ENCODE measurements at places on chromosomes 16 and 17.

DNA sequence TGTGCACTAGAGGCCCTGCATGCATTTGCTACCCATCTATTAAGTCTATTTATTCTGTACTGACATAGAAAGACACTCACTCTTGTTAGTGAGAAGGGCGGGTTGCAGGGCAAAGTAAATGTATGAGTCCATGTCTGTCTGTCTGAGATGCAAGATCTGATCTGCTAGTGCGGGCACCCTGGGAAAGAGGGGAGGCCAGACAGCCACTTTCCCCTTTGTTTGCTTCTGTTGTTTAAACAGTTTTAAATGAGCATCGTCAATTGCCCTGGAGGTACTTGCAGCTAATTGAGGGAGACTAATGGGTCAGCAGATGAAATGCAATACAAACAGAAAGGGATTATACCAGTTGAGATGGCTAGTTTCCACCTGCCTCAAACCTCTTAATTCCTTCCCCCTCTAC is 24.9 kb downstream of the SCNN1G start:
- DNase-seq: no peak

DNA sequence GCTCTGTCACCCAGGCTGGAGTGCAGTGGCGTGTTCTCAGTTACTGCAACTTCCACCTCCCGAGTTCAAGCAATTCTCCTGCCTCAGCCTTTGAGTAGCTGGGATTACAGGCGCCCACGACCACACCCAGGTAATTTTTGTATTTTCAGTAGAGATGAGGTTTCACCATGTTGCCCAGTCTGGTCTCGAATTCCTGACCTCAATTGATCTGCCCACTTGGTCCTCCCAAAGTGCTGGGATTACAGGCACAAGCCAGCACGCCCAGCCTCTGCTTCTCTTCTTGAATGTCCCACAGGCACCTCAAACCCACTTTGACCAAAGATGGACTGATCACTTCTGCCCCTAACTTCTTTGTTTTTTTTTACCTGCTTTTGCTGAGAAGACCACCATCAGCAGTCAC is 4.6 kb upstream of the ARL5C start:
- no peak for DNase-seq

DNA sequence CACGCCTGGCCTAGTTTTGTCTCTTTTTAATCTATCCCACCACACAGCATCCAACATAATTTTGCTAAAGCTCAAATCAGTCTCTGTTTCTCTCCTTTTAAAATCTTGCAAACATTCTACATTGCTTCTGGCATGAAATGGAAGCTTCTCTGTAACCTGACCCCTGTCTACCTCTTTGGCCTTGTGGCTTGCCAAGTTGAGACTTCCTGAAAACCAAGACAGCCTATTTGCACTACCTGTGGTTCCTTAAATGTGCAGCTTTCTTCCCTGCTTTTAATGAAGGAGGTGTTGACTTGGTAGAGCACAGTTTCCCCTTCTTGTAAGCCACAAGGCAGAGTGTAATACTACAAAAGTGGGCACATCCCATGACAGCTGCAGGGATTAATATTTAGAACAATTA is 6.0 kb upstream of the CCL3 start:
- no peak for DNase-seq

GRCh38 chr16:5328546-5328945 is 231.0 kb upstream of the EEF2KMT start:
- DNase-seq: no peak

GRCh38 chr16:55906123-55906522 is 30.9 kb upstream of the CES5A start:
- DNase-seq: no peak

GRCh38 chr17:50475362-50475761 is 3.3 kb upstream of the RSAD1 start:
- no peak for DNase-seq

DNA sequence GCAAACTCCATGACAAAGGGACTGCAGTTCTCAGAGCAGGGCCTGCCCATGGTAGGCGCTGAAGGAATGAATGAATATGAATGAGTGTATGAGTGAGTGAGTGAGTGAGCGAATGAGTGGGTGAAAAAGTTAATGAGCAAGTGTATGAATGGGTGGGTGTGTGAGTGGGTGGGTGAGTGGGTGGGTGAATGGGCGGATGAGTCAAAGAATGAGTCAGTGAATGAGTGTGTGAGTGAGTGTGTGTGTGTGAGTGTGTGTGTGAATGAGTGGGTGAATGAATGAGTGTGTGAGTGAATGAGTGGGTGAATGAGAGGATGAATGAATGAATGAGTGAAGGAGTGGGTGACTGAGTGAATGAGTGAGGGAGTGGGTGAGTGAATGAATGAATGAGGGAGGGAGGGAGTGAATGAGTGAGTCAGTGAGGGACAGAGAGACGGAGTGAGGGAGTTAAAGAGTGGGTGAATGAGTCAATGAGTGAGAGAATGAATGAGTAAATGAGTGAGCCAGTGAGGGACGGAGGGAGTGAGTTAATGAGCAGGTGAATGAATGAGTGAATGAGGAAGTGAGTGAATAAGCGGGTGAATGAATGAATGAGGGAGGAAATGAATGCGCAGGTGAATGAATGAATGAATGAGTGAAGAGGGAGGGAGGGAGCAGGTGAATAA is 11.1 kb upstream of the CHMP6 start:
- no peak for DNase-seq

GRCh38 chr17:27593232-27593856 is 37.6 kb upstream of the LGALS9 start:
- no peak for DNase-seq

DNA sequence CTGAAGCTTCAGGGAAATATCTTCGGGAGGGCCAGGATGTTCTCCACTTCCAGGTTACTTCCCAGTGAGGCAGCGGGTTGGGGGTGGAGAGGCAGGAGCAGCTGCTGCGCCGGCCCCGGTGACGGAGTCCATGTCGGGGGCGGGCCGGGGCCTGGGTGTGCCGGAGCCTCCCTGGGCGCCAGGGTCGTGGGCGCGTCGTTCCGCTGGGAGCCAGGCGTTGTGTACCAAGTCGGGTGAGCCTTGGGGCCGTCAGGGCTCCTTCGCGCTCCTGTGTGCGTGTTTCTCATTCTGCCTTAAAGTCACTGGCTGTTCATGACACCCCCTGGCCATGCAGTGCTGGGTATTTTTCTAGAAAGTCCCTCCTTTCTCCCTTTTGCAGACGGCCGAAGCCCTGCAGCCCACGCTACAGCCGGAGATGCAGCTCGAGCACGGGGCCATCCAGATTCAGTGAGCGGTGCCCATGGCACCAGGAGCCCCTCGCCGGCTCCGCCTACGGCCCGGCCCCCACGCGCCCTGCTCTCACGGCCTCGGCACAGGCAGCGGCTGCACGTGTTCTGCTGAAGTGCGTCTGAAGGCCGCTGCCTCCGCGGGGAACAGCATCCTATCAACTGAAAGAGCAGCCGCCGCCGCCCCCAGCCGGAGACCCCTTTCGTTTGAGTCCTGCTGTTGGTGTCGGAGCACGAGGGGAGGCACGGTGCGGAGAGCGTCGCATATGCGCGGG is 125.1 kb downstream of the BANP start:
- DNase-seq: no peak

- DNase-seq: no peak
These were observed 5.4 kb downstream of the SCPEP1 start for GRCh38 chr17:56983366-56983765.

GRCh38 chr16:78458588-78458987 is 359.1 kb downstream of the WWOX start:
- DNase-seq: no peak

DNA sequence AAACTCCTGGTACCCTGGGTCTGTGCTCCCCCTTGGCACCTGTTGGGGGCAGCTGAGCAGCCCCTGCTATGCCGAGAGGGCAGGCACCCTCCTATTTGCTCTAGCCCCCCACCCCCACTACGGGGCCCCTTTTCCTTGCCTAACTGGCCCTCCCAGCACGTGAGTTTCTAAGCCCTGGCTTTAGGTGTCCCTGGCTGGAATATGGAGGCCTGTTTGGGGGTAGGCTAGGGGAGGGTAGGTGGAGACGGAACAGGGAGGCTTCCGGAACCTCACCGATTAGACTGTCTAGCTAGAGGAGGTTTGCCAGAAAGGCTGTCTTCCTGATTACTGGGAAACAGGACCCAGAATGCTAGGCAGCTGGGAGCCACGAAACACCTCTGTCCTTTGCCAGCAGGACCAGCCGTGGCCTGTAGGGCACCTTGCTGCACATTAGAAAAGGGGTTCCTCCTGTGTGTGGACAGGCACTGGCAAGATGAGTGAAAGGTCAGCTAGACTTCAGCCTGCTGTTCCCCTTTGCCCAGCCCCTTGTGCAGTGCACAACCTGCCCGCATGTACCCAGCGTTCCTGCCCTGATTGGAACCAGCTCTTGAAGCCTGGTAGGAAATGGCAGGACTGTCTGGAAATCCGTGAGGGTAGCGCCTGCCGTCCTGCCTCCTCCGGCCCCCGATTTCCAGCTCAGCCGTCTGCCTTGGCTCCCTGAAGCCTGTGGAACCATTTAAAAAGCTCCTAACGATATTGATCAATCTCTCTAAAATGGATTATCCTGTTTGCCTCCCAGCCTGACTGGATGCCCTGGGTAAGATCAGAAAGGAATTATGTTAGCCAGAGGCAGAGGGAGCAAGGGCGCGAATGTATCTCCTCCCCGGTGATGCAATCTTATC is 83.4 kb upstream of the GSE1 start:
- DNase-seq: no peak

GRCh38 chr17:17824119-17824782 is 12.5 kb downstream of the SREBF1 start:
- no peak for DNase-seq

GRCh38 chr16:16015849-16016248 is 66.4 kb downstream of the ABCC1 start:
- DNase-seq: no peak

DNA sequence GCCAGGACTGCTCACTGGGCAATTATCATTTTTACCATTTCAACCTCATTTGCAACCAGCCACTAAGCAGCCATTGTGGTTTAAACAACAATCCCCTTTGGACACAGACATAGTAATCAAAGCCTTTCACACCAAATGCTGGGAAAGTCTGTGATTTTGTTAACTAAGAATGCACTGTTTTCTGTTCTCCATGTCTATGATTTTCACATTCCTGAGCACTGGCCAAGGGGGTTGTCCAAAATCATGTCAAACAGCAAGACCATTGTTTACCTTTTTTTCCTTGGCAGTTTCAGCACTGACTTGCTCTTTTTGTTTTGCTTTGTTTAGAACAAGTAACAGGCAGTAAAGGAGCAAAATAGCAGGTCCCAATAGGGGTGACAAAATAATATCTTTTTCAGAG is 106.3 kb upstream of the SIAH1 start:
- no peak for DNase-seq

- DNase-seq: peak; percentile 72
These were observed 15.9 kb upstream of the C16orf95 start for GRCh38 chr16:87333101-87333500.

DNA sequence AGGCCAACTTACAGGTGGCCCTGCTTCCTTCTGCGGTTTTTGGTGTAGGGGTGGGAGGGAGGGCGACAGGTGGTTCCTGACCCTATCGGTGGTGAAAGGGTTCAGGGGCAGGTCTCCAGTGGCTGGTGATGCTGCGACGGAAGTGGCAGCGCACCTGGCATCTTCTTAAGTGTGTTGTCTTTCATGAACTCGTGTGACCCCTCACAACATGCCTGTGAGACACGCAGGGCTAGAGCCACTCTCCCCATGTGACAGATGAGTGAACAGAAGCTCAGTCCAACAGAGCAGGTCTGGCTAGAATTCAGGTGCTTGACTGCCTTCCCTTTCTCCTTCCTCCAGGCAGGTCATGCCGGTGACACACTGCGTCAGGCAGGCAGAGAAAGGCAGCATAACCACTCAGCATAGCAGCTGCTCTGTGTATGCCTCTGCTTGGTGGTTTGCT is 8.0 kb downstream of the TNFAIP1 start:
- no peak for DNase-seq

- no peak for DNase-seq
These were observed 12.2 kb downstream of the N4BP1 start for GRCh38 chr16:48597563-48598387.

DNA sequence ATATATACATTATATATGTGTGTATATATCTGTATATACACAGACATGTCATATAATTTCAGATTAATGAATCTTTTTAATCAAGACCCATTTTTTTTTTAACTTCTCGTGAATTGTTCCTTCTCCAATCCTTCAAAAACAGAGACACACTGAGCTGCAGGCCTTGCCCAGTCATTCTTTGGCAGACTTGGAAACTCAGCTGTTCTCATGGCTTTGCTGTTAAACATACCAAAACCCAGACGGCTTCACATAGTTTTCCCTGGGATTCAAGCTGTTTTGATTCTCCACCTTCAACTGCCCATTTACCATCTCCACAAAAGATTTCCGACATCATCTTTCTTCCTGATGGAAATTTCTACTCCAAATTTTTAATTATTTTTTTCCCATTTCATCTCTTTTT is 148.7 kb downstream of the KCNJ2 start:
- DNase-seq: no peak

GRCh38 chr17:72233986-72234385 is 113.2 kb downstream of the SOX9 start:
- DNase-seq: no peak

GRCh38 chr16:79991969-79992368 is 391.4 kb upstream of the MAF start:
- DNase-seq: no peak

- peak; percentile 65 for DNase-seq
These were observed at the start of gene C17orf113 for GRCh38 chr17:42050393-42051012. C17orf113 (minus strand) TSS chr17:42050601; CDS start chr17:42043376, 7,225 bp downstream.

GRCh38 chr16:4683255-4684057 is 9.9 kb upstream of the NUDT16L1 start:
- no peak for DNase-seq

GRCh38 chr17:64551461-64551860 is 44.7 kb downstream of the CEP95 start:
- no peak for DNase-seq

DNA sequence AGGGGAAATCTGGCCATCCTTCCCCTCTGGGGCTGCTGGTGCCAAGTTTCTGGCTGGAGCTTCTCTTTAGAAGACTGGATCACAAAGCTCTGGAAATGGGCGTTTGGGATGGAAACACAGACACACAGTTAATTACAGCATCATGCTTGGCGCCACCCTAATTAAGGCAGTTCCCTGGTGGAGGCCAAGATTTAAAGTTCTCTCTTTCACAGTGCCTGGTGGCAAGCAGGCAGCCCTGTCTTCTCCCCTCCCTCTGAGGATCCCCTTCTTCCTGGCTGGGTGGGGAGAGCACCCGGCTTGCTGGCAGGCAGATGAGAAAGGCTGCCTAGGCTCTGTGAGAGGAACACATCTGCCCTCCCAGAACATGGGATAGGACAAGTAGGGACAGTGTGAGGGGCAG is 59.0 kb upstream of the NKD1 start:
- DNase-seq: no peak

DNA sequence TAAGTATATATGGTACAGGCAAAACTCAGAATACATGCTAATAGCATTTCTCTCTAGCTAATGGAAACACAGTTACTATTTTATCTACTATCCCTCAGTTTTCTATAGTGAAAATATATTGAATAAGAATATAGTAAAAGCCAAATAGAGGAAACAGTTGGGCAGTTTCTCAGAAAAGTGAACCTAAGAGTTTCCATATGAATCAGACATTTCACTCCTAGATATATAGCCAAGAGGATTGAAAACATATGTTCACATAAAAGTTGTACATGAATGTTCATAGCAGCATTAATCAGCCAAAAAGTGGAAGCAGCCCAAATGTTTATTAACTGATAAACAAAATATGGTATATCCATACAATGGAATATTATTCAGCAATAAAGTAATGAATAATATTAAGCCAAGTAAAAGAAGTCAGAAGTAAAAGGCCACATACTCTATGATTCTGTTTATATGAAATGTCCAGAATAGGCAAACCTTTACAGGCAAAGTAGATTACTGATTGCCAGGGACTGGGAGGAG is 134.6 kb downstream of the CYB561 start:
- DNase-seq: no peak
